ENCODE measurements at places on chromosomes 4 and X. TPM values are rescaled to one million over a fixed set of nuclear protein-coding genes. Genes with fewer than 3 reads are reported as not detected.

Gene NPNT
- 0.59 TPM for total RNA-seq

Gene SPIN3
- 10.9 TPM for total RNA-seq

Gene LRP2BP
- total RNA-seq = 1.4 TPM

Gene HOPX
- total RNA-seq = 0.29 TPM

Gene NOA1
- total RNA-seq = 32.9 TPM

Gene RHOXF2B
- not detected for total RNA-seq

Gene PDGFRA
- total RNA-seq = 316 TPM
